Ascending aorta (tissue), 2 donors: ENCODE measurements at places on chromosomes 11 and 22. TPM values are rescaled to one million over a fixed set of nuclear protein-coding genes. Genes with fewer than 3 reads are reported as not detected.

GRCh38 chr11:2781408-2782274, 81.8 kb upstream of the KCNQ1OT1 start:
- peaks cover 36% of the 10 kb centered on the region for H3K4me1 ChIP-seq
- no peaks in the 10 kb centered on the region for H3K27me3 ChIP-seq
- no peaks in the 10 kb centered on the region for H3K36me3 ChIP-seq
- no peak overlapping the region for H3K4me3 ChIP-seq

DNA sequence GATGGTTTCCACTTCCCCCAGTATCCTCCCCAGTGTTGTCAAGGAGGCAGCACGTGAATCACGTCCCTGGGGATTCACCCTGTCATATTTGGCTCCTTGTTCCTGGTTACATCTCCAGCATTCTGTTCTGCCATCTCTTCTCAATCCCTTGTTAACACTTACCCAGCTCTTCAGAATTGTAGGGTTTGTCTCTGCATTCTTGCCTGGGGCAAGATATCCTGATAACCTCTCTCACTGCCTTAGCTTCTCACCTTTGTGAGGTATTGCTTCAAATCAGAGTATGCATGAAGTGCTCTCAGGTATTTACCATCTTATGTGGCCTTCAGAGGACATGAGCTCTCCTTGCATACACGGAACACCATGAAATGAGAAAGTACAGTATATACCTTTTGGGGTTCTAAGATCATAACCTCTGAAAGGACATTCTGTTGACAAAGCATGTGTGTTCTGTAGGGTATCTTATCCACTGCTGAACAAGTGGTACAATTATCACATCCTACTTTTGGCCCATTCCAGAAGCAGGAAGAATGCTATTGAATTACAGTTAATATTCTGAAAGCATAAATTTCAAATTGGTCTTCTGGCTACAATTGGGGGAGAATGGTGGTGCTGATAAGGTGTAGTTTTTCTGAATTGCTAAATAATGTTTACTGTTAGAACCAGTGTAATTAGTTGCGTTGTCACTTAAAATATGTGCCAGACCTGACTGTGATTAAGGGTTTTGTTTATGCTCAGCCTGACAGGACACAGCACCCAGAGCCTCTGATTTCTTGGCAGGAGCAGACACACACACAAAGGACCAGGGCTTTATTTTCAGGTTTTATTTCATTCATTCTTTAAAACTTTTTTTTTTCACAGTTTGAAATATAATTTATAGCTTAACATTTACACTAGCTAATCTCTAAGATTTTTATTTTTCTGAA, 32.7 kb downstream of the VSTM5 start:
- H3K27me3 ChIP-seq = no peaks in the 10 kb centered on the region
- DNase-seq = no peak
- H3K36me3 ChIP-seq = peaks cover 28% of the 10 kb centered on the region
- no peaks in the 10 kb centered on the region for H3K4me1 ChIP-seq
- no peak overlapping the region for H3K27ac ChIP-seq

KRTAP5-10 gene
- not detected for total RNA-seq

- no peaks in the 10 kb centered on the region for H3K27me3 ChIP-seq
- no peak for DNase-seq
- no peaks in the 10 kb centered on the region for H3K36me3 ChIP-seq
- H3K4me1 ChIP-seq = no peaks in the 10 kb centered on the region
These were observed 11.2 kb upstream of the TTLL12 start for GRCh38 chr22:43198126-43198525.

GRCh38 chr11:125425601-125426000, 70.5 kb downstream of the FEZ1 start:
- DNase-seq = peak; percentile 68
- no peaks in the 10 kb centered on the region for H3K4me1 ChIP-seq
- no peaks in the 10 kb centered on the region for H3K27me3 ChIP-seq

GRCh38 chr22:28883917-28884746, 760 bp downstream of the ZNRF3 start:
- H3K4me3 ChIP-seq = peak overlapping the region; percentile 71
- no peaks in the 10 kb centered on the region for H3K27me3 ChIP-seq

DNA sequence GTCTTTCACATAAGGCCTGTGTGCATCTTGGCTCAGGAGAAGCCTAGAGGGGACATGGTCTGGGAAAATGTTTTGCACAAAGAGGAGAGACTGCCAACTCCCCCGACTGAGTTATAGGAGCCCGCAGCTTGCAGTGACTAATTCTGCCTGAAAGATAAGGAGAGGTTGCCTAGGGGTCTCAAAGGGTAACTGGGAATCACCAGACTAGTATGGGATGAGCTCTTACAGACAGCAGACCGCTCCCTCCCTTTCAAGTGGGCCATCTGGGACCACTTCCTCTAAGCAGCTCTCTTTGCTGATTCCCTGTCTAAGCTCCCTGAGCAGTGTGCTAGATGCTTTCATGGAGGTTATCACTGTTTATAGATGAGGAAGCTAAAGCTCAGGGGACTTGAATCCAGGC, 105.1 kb downstream of the TENM4 start:
- no peaks in the 10 kb centered on the region for H3K4me1 ChIP-seq
- no peak for DNase-seq
- no peaks in the 10 kb centered on the region for H3K36me3 ChIP-seq
- no peaks in the 10 kb centered on the region for H3K27me3 ChIP-seq

DNA sequence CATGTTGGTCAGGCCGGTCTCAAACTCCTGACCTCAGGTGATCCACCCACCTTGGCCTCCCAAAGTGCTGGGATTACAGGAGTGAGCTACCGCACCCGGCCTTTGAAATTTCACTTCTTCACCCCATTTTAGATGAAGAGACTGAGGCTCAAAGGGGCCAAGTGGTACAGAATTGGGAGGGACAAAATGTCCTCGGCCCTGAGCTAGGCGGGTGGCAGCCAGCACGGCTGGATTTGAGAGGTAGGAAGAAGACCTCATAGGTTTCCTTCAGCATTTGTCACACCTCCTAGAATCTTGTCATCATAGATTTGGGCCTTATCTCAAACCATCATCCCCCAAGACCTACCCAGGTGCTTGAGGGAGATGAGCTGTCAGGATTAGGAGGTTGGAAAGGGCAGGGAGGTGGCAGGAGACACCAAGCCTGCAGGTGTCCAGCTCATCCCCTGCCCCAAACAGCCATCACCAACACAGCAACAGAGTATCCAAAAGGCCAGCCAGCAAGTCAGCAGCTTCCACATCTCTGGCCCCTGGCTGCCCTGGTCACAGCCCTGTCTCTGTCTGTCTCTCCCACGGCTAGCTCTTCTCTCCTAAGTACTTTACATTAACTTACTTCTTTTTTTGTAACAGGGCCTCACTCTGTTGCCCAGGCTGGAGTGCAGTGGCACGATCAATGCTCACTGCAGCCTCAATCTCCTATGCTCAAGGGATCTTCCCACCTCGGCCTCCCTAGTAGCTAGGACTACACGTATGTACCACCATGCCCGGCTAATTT, 11.2 kb upstream of the TMPRSS6 start:
- H3K27me3 ChIP-seq = no peaks in the 10 kb centered on the region
- no peaks in the 10 kb centered on the region for H3K4me1 ChIP-seq
- H3K36me3 ChIP-seq = no peaks in the 10 kb centered on the region
- DNase-seq = no peak
- no peak overlapping the region for H3K4me3 ChIP-seq

GRCh38 chr11:18682466-18682865, 16.1 kb upstream of the TMEM86A start:
- H3K27me3 ChIP-seq = no peaks in the 10 kb centered on the region
- no peak overlapping the region for H3K4me3 ChIP-seq
- H3K27ac ChIP-seq = no peak overlapping the region
- H3K36me3 ChIP-seq = no peaks in the 10 kb centered on the region
- no peaks in the 10 kb centered on the region for H3K4me1 ChIP-seq

GRCh38 chr11:15629690-15630321, 515.1 kb downstream of the INSC start:
- H3K27me3 ChIP-seq = no peaks in the 10 kb centered on the region
- no peaks in the 10 kb centered on the region for H3K4me1 ChIP-seq
- DNase-seq = no peak
- no peak overlapping the region for H3K4me3 ChIP-seq
- H3K27ac ChIP-seq = no peak overlapping the region

APOL4 gene
- total RNA-seq = not detected

DNA sequence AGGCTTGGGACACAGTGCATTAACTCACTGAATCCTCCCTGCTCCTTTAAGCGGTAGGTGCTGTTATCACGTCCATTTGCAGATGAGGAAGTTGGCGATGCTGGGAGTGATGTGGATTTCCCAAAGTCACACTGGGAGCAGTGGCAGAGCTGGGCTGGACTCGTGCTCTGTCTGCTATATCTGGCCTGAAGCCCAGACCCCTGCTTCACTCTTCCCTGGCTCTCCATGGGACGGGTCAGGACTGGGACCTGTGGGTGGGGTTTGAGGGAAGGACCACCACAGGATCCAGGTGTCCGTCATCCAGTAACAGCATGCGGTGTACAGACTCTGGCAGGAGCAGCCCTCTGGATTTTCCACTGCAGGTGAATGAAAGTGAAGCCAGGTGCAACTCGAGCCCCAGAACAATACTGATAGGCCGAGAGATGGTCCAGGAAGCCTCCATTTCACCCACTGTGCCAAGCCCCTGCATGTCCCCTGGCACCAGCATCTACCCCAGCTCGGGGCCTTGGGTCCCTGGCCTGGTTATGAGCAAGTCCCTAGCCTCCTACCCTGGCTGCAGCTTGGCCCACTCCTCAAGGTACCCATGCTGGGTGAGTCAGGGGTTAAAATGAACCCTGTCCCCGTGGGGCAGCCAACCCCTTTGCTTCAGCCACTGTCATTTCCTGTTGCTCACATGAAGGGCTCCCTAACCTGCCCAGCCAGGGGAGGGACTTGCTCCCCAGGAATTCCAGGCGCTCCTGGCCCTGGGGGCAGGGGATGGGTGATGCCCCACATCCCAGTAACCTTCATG, 4.2 kb downstream of the USP2 start:
- H3K36me3 ChIP-seq = no peaks in the 10 kb centered on the region
- DNase-seq = no peak
- no peaks in the 10 kb centered on the region for H3K27me3 ChIP-seq
- no peak overlapping the region for H3K27ac ChIP-seq
- no peak overlapping the region for H3K4me3 ChIP-seq
- H3K4me1 ChIP-seq = peaks cover 25% of the 10 kb centered on the region

DNA sequence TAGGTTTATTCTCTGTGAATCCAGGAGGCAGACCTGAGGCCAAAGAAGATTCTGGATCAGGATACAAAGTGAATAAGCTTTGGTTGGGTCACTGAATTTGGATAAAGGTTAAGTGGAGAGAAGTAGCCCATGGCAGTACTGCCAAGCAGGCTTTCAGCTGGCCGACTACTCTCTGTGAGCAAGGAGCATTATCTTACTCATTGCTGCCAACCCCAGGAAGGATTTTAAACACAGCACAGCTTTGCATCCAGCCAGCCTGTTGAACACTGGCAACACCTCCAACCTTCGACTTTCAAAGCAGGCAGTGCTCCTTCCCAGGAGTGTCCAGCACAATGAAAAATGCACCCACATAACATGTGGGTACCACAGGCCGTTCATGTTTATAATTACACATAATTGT, 363.7 kb upstream of the SYN3 start:
- H3K27me3 ChIP-seq = no peaks in the 10 kb centered on the region
- no peaks in the 10 kb centered on the region for H3K4me1 ChIP-seq
- H3K36me3 ChIP-seq = no peaks in the 10 kb centered on the region
- H3K27ac ChIP-seq = no peak overlapping the region
- H3K4me3 ChIP-seq = no peak overlapping the region

ZMAT5 gene
- 59.3 TPM for total RNA-seq

NAV2 gene
- 62.6 TPM for total RNA-seq

DNA sequence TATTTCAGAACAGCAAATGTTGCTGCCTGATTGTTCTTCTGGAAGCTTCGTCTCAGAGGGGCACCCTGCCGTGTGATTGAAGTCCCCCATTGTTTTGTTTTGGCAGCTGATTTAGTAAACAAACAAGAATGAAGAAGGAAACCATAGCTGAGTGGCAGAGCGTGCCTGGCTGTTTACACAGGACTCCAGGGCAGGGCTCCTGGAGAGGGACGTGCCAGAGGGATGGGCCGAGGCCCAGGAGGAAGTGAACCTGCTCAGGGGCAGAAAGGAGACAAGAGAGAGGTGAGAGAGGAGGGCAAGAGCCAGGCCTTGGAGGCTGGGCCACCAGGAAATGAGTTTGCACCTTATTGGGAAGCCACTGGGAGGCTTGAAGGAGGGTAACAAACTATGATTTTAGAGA, 85.5 kb upstream of the B3GAT1 start:
- H3K4me1 ChIP-seq = no peaks in the 10 kb centered on the region
- H3K27me3 ChIP-seq = no peaks in the 10 kb centered on the region
- no peaks in the 10 kb centered on the region for H3K36me3 ChIP-seq
- H3K4me3 ChIP-seq = no peak overlapping the region
- no peak overlapping the region for H3K27ac ChIP-seq

OR8A1 gene
- not detected for total RNA-seq

- peaks cover 45% of the 10 kb centered on the region for H3K4me1 ChIP-seq
- H3K27ac ChIP-seq = peak overlapping the region; percentile 87
- H3K4me3 ChIP-seq = no peak overlapping the region
- H3K36me3 ChIP-seq = no peaks in the 10 kb centered on the region
- DNase-seq = no peak
These were observed 20.5 kb upstream of the SCGB1A1 start for GRCh38 chr11:62398011-62398994.

- no peak overlapping the region for H3K4me3 ChIP-seq
- no peak for DNase-seq
- no peaks in the 10 kb centered on the region for H3K36me3 ChIP-seq
- no peak overlapping the region for H3K27ac ChIP-seq
- no peaks in the 10 kb centered on the region for H3K27me3 ChIP-seq
- H3K4me1 ChIP-seq = no peaks in the 10 kb centered on the region
These were observed 71.7 kb downstream of the RAB38 start for GRCh38 chr11:88103337-88104206.

DNA sequence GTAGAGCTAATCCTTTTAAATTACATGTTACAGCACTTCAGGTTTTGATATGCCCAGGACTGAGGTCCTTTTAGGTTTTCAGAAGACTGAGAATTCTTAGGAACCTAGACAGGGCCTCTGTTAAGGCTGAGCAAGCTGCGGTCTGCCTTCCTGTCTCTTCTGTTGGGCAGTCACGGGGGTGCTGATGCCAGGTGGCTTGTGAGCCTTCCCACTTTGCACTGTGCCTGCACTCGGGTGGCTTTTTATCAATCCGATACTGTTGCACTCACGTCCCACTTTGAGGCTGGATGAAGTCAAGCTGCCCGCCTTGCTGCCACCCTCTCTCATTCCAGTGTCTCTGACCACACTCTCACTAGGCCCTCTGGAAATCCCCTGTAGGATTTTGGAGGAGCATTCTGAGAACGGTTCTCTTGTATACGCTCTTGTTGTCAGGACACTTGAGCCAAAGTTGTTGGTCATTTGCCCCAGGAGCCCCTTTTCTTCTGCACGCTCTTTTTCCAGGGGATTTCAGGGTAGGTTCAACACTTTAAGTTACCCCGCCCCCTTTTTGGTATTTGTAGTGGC, 141.8 kb downstream of the TEAD1 start:
- H3K4me1 ChIP-seq = no peaks in the 10 kb centered on the region
- H3K27me3 ChIP-seq = no peaks in the 10 kb centered on the region
- H3K36me3 ChIP-seq = no peaks in the 10 kb centered on the region
- no peak for DNase-seq
- no peak overlapping the region for H3K27ac ChIP-seq

SSH3 gene
- total RNA-seq = 30.9 TPM
